ENCODE measurements at places on chromosomes 2 and 18. TPM values are rescaled to one million over a fixed set of nuclear protein-coding genes. Genes with fewer than 3 reads are reported as not detected.

Gene RGPD4
- not detected for total RNA-seq

Gene LYG1
- 1.5 TPM for total RNA-seq

Gene CHRNG
- total RNA-seq = not detected

Gene DDX18
- 143 TPM for total RNA-seq
